CD4-positive, alpha-beta T cell treated with Interleukin-4 for 1 hour (primary cell): ENCODE measurements at places on chromosomes 16 and 17.

DNA sequence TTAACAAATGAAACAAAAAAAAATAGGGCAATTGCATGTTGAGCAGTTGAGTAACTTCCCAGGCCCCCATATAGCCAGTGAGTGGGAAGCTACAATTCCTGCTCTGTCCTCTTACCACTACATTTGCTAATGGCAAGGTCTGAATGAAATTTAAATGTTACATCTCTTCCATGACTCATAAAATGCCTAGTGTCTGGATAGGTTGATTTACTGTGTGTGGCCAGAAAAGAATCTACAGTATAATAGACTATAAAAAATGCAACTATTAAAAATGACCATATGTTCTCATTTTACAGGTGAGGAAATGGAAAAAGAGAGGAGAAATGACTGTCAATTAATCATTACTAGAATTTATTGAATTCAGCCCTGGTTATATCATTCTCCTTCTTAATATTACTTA is 1199.3 kb downstream of the CDH11 start:
- DNase-seq, result no peak

GRCh38 chr16:73019457-73020362 is 28.2 kb downstream of the ZFHX3 start:
- no peak for DNase-seq

GRCh38 chr16:86302421-86303109 is 207.8 kb upstream of the FOXF1 start:
- no peak for DNase-seq

GRCh38 chr16:49019081-49019633 is 262.5 kb downstream of the CBLN1 start:
- DNase-seq, result no peak

DNA sequence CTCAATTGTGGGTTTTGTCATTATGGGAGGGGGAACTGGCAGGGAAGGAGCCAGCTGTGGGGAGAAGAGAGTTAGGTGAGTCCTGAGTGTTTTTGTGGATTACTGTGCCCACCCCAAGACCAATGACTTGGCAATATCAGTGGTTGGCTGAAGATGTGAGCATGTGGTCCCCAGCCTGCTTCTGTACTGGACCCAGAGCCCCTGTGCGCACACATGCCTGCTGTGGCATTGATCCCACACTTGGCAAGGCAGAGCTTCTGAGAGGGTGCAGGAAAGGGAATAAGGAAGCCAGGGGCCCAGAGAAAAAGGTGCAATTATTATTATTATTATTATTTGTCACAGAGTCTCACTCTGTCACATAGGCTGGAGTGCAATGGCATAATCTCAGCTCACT is 1.3 kb downstream of the PRAC1 start:
- DNase-seq, result no peak

DNA sequence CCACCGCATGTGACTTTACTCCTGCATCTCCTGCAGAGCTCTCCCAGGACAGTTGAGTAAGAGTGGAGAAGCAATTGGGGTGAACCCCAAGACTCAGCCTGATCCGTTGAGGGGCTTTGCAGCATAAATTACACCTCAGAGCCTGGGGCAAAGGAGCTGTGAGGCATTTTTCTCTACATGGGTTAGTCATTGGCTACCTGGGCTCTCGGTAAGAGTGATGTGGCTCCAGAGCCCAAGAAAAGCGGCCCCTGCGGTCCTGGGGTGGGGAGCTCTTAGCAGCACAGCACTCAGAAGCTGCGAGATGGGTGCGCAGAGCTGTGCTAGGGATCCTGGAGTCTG is 40.4 kb upstream of the C16orf78 start:
- DNase-seq, result no peak

- no peak for DNase-seq
These were observed 6.0 kb upstream of the LDHD start for GRCh38 chr16:75122609-75123008.

DNA sequence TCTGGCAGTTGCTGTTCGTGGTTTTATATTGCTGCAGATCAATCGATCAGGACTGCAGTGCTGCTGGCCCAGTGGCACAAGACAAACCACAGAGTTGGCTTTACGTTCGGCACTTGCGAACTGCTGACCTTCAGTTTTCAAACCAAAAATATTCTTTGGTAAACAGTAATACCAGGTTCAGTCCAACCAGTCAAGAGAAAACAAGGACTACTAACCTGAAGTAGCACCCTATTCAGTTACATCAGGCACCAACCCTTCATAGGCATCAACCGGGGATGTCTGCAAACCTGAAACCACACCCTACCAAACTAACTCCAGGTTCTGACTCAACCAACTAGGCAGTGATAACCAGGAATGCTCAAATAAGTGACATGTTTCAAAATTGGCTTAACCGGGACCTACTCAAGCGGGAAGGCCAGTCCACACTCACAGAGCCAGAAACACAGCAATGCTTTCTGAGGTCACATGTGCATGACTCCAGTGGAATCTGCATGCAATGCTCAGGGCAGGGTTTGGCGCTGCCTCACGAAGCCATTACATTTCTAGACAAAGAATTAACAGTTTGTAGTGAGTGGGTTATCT is 91.1 kb downstream of the SMG6 start:
- no peak for DNase-seq

GRCh38 chr17:73278465-73279453 is 17.1 kb upstream of the CPSF4L start:
- no peak for DNase-seq
